ENCODE measurements at places on chromosomes 11 and 22. TPM values are rescaled to one million over a fixed set of nuclear protein-coding genes. Genes with fewer than 3 reads are reported as not detected.

GRCh38 chr22:37681556-37682049 is 4.5 kb upstream of the NOL12 start:
- DNase-seq: peak; percentile 72

- DNase-seq: peak; percentile 36
Measured at GRCh38 chr11:23314162-23314561, 453.9 kb upstream of the CCDC179 start.

DNA sequence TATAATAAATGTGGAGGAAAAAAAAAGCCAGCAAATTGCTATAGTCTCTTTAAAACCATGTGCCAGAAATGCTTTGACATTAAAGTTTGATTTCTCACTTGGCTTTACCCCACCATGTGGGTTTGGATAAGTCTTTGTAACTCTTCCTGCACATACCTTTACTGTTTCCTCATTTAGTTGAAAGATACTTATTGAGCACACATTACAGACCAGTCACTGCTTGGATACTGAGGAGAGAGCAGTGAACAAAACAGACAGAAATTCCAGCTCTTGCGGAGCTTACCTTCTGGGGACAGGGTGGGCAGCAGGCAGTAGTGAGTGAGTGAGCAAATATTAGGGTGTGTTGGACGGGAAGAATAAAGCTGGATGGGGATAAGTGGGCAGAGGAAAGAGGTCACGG is 13.7 kb downstream of the PACS1 start:
- no peak for DNase-seq

DNA sequence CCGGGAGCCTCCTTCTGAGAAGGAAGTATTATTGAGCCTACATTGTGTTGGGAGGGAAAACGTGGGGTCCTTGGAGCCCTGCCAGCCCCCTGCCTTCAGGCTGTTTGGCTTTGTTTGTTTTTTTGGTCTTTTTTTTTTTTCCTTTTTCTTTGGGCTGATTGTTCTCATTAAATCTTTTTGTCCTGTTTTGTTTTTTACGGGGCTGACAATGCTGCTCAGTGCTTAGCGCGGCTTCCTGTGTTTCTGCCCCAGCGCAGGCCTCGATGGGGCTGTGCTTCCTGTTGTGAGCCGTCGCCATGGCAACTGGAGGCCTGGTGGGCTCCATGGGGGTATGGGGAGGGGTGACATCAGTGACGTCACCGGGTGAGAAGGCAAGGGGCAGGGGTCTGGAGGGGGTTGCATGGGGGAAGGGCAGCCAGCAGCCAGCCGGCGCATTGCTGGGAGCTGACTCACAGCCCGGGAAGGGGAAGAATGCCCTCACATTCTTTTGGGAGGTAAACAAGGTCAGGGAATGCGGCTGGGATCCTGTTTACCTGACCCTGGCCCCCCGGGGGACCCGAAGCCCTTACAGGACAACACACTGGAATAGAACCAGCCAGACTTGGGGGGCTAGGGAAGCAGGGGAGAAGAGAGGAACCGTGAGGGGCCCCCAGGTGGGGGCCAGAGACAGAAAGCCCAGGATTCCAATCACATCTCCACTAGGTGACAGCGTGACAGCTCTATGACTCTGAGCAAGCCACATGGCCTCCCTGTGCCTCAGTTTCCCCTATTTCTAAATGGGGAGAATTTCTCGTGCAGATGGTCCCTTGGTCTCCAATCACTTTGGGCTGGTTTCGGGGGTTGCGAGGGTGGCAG is 22.2 kb upstream of the CBX7 start:
- DNase-seq: peak; percentile 99

DNA sequence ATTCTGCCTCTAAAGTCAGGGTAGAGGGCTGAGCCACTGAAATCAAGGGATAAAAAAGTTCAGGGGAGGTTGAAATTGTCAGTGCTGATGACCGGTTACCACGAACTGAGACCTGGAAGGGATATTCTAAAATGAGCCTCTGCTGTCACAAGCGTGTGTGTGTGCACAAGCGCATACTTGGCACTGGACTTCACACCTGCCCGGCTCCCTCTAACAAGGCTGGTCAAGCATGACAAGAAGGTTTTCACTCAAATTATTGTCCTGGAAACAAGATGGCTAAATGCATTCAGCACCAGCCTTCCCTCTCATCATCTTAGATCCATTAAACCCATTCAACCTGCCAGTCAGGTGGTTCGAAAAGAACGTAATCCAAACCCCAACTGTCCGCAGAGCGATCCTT is 54.8 kb upstream of the CECR2 start:
- no peak for DNase-seq

- no peak for DNase-seq
Measured at GRCh38 chr11:9826390-9826789, 162.5 kb downstream of the SWAP70 start.

- peak; percentile 9 for DNase-seq
Measured at GRCh38 chr11:28417601-28418323, 309.6 kb downstream of the METTL15 start.

- no peak for DNase-seq
Measured at GRCh38 chr22:35477911-35478582, 62.6 kb upstream of the RASD2 start.

ART1 gene
- not detected for total RNA-seq

Data from dermis microvascular lymphatic vessel endothelial cell (primary cell).